Activated CD4-positive, alpha-beta T cell treated with anti-CD3 and anti-CD28 coated beads, Interleukin-2, amount 10 ng/mL, durations not matched to agents 24 days and 14 days (primary cell): ENCODE measurements at places on chromosomes 3 and 15.

DNA sequence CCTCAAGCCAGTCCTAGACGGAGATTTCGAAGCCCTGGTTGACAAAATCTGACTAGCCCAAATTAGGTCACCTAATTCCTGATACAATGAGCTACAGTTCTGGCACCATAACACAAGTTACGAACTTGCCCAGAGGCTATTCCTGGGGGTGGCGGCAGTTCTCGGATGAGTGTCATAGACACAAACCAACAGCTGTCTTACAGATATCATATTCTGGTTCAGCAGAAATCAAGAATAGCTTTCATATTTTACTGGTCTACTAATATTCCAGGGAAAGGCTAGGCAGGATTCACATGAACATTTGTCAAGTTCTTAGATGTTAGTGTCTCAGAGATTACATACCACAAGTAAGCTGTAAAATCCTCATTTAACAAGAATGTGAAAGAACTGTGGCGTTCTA is 8.8 kb downstream of the ANAPC13 start:
- no peak for DNase-seq

DNA sequence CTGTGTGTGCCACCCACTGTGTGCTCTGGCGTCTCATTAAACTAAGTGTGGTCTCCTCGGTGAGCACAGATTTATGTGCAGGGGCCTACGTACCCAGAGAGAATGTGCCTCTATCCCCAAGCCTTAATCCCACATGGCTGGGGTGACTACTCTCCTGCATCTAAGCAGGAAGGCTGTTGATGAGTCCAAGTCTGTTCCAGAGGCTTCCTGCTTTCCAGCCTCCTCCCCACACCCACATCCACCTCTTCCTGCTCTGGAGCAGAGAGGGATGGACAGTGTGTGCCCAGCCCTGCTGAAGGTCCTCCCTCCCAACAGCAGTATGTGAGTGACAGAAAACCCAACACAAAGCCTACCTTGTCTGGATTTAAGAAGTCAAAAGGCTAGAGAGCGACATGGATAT is 38.8 kb upstream of the BCL2L10 start:
- DNase-seq: no peak

DNA sequence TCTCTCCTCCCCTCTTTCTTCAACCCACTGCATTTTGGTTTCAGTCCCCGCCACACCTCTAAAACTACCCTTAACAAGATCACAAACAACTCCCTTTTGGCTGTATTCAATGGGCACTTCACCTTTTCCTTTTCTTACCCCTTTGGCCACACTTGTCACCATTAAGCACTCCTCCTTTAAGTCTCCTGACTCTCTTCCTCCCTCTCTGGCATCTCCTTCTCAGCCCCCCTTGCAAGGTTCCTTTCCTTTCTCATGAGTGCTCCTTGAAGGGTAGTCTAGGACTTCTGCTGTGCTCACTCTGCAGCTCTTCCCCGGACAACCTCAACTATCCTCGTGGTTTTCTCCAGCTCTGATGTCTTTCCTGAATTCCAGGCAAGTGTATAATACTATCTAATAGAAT is 103.7 kb downstream of the RPL22L1 start:
- no peak for DNase-seq

DNA sequence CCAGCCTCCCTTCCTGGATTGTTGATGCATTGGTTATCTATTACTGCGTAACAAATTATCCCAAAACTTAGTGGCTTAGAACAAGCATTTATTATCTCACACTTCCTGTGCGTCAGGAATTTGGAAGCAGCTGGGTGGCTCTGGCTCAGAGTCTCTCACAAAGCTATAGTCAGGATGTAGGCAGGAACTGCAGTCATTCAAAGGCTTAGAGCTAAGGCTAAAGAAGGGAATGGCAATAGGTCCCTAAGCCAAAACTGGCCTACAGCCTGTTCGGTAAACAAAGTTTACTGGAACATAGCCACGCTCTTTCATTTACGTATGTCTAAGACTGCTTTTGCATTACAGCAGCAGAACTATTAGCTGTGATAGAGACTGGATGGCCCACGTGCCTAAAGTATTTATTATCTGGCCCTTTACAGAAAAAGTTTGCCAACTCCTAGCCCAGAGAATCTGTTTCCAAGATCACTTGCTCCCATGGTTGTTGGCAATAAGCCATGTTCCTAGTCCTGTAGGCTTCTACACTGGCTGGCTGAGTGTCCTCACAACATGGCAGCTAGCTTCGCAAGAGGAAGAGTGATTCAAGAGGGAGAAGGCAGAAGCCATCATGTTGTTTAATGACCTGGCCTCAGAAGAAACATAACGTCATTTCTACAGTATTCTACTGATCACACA is 132.4 kb downstream of the SNRK start:
- DNase-seq: no peak

DNA sequence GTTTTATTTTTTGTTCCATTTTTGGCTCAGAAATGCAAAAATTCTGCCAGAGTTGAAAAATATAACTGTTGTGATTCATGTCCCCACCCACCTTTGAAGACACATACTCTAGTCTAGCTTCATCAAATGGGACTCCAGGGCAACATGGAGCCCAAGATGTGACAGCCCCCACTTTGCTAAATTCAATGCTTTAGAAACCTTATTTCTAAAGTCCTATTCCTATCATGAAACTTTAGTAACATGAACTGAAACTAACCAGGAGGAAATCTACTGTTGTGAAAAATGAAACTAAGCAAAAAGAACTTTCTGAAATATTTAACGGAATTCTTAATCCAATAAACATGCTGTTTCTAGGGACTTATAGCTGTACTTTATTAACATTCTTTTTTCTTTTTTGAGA is 20.3 kb downstream of the UBP1 start:
- DNase-seq: no peak
